ENCODE measurements at places on chromosomes 3 and 15.

GRCh38 chr3:194642769-194643168 lies 9.6 kb upstream of the TMEM44 start:
- DNase-seq = no peak

GRCh38 chr3:89245612-89246011 lies 138.2 kb downstream of the EPHA3 start:
- DNase-seq = no peak

DNA sequence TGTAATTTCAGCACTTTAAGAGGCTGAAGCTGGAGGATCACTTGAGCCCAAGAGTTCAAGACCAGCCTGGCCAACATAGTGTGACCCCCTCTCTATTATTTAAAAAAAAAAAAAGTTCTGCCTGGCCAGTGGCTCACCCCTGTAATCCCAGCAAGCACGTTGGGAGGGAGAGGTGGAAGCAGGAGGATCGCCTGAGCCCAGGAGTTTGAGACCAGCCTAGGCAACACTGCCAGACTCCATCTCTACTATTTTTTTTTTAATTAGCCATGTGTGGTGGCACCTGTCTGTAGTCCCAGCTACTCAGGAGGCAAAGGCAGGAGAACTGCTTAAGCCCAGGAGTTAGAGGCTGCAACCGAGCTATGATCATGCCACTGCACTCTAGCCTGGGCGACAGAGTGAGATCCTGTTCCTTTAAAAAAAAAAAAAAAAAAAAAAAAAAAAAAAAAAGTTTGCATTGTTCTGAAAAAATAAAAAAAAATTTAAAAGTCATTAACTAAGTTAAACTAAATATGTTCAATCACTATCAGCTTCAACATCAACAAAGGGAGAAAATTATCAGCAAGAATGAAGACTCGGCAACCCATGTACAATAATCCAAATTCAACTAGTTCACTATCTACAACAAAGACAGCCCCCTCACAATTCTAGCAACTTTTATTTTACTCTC lies 1.9 kb downstream of the RAF1 start:
- DNase-seq = no peak

GRCh38 chr15:95498961-95499360 lies 831.5 kb upstream of the NR2F2 start:
- DNase-seq = no peak
